CD4-positive, alpha-beta T cell treated with Interleukin-21 for 1 hour (primary cell): ENCODE measurements at places on chromosomes 12 and 14.

- peak; percentile 27 for DNase-seq
Measured at GRCh38 chr12:108734200-108734906, 3.0 kb upstream of the CORO1C start.

- no peak for DNase-seq
Measured at GRCh38 chr12:66239295-66239694, 50.3 kb downstream of the IRAK3 start.

DNA sequence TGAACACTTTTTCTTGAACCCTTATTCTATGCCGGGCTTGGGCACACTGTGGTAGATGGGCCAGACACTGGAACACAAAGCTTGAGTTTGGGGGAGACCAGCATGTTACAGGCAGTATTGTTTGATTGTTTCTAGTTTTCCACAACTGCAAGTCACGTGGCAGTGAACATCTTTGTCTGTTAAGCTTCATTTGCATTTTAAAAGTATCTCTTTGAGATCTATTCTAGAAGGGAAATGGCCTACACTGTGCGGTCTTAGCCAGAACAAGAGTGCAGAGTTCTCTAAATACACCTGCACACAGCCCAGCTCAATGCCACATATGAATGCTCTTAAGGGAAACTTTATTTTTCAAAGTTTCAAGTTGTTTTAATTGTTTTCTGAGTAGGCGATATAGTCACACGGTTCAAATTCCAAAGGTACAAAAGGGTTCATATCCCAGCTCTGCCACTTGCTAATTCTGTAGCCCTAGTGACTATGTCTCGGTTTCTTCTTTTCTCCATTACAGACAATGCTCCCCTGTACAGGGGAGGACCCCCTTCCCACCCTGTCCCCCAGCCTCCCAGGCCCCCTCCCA, 24.9 kb downstream of the RIN3 start:
- no peak for DNase-seq

DNA sequence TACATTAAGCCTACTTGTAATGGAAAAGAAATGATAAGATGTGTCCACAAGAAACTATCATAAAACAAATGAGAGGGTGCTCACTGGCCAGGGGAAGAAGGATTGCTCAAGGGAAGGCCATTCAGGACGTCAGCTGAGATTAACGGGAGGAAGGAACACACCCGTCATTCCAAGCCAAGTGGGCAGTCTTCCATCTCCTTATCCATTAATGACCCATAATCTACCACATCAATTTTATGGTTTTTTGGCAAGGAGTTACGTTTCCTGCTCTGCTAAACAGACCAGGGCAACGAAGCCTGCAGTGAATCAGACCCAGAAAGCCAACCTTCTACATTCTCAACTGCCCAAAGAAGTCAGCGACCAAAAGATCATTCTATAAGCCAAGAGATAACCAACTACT, 25.1 kb downstream of the PRKAB1 start:
- no peak for DNase-seq

DNA sequence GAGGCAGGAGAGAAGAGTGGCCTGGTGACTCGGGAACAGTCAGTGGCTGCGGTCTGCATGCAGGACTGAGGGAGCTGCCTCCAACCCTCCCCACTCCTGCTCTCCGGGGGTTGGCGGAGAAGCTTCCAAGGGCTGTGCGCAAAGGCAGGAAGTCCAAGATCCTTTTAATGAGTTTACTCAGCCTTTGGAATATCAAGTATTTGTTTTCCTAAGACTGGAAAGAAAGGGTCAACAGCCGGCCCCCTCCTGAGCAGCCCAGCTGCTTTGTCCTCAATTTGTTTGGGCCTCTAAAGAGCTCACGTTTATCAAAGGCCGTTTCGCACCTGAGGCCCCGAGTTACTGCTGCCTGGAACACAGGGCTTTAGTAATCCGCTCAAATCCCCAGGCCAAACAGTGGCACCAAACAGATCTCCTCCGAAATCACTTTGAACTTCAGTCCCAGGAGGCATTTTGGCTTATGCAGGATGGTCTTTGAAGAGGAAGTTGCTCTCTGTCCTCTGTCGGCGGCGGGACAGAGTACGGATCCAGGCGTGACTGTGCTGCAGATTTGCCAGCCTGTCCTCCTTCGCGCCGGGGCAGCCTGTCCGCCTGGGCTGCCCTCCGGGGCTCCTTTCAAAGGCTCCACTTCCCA, 117.2 kb upstream of the FZD10 start:
- DNase-seq: no peak

GRCh38 chr14:104196461-104197140, 58.2 kb downstream of the KIF26A start:
- no peak for DNase-seq

DNA sequence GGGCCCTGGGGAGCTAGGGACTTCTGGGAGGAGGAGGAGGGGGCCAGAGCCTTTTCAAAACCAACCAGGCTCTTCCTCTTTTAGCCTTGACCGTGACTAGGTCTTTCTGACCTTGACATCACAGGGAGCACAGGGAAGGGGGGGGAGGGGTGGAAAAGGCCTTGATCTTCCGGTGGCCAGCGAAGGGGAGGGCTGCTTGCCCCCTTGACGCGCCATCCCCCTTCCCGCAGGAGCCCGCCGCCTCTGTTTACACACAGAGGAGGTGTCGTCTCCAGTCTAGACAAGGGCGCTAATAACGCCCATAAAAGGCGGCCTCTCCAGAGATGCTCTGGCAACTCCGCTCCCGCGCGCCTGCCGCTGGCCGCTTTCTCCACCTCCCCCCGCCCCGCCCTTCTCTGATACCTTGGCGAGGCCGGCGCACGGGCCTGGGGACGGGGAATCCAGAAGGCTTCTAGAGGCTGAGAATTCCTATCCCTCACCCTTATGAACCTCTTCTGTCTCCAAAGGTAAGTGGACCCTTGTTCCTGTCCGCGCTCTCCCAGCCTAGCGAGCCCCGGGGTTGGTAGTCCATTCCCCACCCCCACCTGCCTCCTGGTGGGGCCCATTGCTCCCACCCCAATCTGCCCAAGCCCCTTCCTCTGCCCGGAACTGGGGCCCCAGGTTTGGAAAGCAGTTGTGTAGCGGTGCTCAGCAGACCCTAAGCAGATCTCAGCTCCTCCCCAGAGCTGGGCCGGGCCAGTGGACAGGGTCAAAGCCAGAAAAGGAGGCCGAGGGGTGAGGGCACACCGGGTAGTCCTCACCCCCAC, 4.9 kb upstream of the HOXC12 start:
- no peak for DNase-seq

GRCh38 chr12:9756706-9757105, 4.0 kb downstream of the CD69 start:
- no peak for DNase-seq

GRCh38 chr14:75213172-75213571, 36.8 kb upstream of the TMED10 start:
- no peak for DNase-seq

- DNase-seq: no peak
Measured at GRCh38 chr12:93415723-93416464, 25.9 kb downstream of the UBE2N start.
